ENCODE measurements at places on chromosomes 7 and 10.

- DNase-seq = no peak
These were observed 130.3 kb upstream of the ASAH2 start for GRCh38 chr10:50381642-50382041.

DNA sequence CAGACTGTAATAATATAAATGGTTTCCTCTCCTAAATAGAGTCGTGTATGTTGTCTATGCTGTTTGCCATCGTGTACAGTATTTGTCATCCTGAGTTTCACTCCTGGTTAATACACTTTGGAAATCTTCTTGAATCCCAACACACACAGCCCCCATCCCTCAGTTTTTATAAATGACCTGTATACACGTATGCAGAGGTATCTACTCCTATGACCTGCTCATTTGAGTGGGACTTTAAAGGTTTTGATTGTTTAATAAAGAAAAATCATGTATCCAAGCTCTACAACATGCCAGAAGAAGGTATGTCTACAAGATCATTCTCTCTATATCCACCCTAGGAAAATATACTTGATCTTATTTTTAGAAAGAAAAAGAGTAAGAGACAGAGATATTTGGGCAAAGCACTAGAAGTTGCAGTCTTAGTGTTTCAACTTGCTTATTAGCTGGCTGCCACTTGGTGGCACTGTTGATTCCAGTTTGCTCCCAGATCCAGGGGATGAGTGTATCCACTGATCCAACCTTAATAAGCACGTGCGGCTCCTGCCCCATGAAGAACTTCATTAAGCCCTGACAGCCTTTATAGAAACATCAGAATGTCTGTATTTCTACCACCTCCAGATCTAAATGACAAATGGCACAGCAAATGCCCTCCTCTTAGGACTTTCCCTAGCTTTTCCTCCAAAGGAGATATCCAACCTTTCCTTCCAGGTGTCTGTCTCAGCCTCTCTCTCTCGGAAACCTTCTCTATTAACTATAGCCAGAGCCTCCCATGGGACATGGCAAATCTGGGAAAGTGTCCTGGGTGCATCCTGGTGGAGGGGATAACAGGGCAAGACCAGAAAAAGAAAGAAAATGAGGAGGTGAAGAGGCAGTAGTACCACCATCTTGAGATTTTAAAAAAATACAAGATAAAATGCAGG is 181.6 kb upstream of the NEBL start:
- no peak for DNase-seq

DNA sequence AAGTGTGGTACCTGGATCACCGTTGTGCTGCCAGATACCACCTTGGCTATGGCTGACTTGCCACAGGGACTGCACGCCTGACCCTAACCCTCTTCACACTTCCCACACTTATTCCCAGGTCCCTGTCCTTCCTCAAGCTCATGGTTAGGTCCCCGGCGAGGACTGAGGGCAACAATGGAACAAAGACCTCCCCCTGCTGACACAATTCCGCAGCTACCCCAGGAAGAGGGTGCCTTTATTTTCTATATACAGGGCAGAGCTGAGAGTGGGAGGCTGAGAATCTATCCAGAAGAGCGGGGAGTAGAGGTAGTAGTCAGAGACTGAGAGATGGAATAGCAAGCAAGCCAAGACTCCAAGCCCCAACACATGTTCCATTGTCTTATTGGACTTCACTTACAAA is 118.1 kb upstream of the SEM1 start:
- no peak for DNase-seq

GRCh38 chr7:101179713-101180112 is 380 bp downstream of the NAT16 start:
- no peak for DNase-seq

GRCh38 chr7:3911685-3912084 is 610.6 kb downstream of the SDK1 start:
- DNase-seq = no peak

GRCh38 chr10:109379186-109379585 is 544.1 kb downstream of the XPNPEP1 start:
- no peak for DNase-seq

- DNase-seq = no peak
These were observed 12.0 kb upstream of the CNPY1 start for GRCh38 chr7:155558351-155558750.

GRCh38 chr10:20616056-20616671 is 280.9 kb downstream of the NEBL start:
- DNase-seq = no peak

GRCh38 chr7:4655311-4655710 is 26.8 kb upstream of the FOXK1 start:
- no peak for DNase-seq

GRCh38 chr7:82467020-82467419 is 23.4 kb upstream of the CACNA2D1 start:
- DNase-seq = no peak

GRCh38 chr7:139807009-139807408 is 22.1 kb upstream of the TBXAS1 start:
- DNase-seq = no peak

GRCh38 chr10:94524146-94524545 is 21.4 kb upstream of the HELLS start:
- DNase-seq = no peak

DNA sequence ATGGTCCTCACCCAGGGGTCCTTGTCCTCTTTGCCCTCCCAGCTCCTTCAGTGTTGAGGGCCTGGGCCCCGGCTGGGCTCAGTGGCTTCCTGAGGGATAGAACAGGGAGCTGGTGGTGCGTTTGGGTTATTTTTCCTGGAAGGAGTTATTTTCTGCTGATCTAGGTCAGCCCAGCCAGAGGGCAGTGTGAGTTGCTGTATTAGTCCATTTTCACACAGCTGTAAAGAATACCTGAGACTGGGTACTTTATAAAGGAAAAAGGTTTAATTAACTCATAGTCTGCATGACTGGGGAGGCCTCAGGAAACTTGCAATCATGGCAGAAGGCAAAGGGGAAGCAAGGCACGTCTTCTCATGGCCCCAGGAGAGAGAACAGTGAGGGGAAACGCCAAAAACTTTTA is 122.4 kb upstream of the PCBD1 start:
- no peak for DNase-seq

GRCh38 chr7:157003756-157004520 is 6.5 kb downstream of the MNX1 start:
- DNase-seq = no peak

DNA sequence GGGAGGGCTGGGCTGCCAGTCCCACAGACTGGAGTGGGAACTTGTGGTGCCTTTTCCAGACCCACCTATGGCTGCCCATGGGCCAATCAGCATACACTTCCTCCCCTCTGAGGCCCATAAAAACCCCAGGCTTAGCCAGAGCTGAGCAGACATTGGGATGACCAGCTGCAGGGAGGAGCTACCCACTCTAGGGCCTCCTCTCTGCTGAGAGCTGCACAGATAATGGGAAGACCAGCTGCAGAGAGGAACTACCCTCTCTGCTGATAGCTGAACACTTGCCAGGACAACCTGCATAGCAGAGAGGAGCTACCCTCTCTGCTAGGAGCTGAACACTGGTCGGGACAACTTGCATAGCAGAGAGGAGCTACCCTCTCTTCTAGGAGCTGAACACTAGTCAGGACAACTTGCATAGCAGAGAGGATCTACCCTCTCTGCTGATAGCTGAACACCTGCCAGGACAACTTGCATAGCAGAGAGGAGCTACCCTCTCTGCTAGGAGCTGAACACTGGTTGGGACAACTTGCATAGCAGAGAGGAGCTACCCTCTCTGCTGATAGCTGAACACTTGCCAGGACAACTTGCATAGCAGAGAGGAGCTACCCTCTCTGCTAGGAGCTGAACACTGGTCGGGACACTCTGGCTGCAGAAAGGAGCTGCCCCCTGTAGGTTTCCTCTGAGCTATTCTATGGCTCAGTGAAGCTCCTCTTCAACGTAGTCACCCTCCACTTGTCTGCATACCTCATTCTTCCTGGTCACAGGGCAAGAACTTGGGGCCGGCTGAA is 88.3 kb upstream of the CACUL1 start:
- DNase-seq = no peak

- DNase-seq = no peak
These were observed 107.3 kb upstream of the FAM171A1 start for GRCh38 chr10:15478429-15478828.

DNA sequence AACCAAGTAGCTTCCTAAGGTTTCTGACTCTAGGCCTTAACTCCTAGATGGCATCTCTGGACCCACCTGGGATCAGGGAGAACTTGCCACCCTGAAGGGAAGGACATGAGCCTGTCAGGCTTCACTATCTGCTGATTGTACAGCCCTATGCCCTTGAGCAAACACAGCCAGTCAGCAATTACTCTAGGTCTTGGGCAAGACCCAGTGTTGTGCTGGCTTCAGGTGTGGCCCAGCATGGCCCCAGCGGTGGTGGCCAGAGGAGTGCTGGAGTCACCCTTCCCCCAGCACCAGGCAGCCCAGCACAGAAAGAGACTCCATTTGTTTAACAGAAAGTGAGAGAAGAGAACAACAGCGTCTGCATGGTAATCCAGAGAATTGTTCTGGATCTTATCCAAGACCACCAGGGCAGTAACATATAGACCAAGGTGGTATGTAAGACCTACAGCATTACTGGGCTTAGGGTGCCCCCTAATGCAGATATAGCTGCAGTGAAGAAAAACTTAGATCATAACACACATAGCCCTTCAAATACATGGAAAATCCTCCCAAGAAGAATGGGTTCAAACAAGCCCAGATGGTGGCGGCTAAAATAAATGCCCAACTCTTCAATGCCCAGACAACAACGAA is 207.7 kb downstream of the MAGI2 start:
- no peak for DNase-seq

DNA sequence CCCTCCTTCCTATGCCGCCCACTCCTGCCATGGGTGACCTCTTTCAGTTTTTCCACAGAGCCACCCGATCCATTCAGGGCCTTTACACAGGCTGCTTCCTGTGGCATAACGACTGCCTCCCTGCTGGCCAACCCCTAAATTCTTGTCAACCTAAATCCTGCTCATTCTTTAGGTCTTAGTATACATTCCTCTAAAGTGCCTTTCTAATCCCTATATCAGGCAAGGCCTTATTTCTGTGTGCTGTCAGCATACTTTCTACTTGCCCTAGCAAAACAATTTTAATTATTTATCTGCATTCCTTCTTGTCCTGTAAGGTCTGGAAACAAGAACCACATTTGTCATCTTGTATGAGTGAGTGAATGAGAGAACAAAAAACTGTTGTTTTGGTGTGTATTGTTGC is 132.4 kb downstream of the DNAH11 start:
- DNase-seq = no peak

DNA sequence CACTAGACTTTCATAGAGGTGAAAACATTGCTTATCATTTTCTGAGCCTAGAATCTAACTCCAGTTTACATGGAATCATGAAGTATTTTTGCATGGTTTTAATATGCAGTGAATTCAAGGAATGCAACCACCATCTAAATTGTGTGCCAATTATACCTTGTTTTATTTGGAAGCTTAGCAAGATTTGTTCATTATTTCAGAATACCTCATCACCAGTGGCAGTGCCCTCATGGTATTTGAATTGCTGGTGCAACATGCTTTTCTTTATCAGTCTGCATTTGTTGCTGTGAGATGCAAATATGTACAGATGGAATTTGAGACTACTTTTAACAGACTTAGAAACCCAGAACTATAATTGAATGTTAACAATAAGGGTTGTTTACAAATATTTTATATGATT is 18.7 kb upstream of the ZNF800 start:
- no peak for DNase-seq

DNA sequence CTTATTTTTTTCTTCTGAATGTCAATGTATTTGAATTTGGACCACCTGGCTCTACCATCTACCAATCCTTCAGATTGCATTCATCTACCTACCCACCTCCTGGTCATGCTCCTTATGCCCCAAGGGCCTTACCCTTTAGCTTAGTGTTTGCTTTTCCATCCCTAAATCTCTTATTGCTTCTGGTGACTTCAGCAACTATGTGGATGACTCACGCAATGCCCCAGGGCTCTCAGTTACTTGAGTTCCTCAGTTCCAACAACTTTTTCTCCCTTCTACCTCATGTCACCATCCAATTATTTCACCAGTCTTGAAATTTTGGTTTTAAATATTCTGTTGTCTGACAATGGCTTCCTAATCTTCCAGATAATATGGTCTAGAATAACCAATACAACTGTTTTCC is 118.9 kb downstream of the CFAP58 start:
- DNase-seq = no peak

GRCh38 chr7:80588591-80588990 is 49.9 kb upstream of the CD36 start:
- no peak for DNase-seq

DNA sequence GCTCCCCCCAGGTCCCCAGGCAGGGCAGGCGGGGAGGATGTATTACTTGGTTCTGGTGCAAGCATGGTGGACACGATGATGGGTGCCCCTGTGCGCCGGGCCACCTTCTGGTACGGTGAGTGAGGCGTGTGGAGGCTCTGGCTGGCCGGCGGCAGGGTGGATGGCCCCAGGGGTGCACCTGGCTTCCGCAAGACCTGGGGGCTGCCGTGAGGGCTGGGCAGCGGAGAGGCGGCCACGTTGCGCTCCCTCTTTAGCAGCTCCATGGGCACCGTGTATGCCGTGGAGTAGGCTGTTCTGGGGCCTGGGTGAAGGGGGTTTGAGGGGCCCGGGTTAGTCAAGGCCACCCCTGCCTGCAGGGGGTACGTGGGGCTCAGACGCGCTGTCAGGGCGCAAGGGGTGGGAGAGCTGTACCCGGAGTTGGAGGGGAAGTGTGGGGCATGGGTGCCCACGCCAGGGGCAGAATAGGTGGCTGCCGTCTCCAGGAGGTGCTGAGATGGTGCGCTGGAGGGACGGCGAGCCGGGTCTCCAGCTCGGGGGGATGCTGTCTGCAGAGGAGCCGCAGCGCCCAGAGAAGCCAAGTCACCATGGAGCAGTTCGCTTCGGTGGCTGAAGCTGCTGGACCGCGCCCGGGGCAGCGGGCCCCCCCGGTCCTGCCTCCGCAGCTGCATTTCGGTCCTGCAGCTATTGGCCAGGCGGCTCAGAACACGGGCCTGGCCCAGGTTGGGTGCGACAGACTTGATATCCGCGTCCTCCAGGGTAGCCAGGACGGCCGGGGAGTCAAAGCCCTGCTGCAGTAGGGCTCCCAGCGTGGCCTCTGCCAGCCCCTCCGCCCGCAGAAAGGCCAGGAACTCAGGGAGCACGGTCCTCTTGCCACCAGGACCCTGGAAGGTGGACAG is 84.4 kb downstream of the ZRANB1 start:
- DNase-seq = no peak

DNA sequence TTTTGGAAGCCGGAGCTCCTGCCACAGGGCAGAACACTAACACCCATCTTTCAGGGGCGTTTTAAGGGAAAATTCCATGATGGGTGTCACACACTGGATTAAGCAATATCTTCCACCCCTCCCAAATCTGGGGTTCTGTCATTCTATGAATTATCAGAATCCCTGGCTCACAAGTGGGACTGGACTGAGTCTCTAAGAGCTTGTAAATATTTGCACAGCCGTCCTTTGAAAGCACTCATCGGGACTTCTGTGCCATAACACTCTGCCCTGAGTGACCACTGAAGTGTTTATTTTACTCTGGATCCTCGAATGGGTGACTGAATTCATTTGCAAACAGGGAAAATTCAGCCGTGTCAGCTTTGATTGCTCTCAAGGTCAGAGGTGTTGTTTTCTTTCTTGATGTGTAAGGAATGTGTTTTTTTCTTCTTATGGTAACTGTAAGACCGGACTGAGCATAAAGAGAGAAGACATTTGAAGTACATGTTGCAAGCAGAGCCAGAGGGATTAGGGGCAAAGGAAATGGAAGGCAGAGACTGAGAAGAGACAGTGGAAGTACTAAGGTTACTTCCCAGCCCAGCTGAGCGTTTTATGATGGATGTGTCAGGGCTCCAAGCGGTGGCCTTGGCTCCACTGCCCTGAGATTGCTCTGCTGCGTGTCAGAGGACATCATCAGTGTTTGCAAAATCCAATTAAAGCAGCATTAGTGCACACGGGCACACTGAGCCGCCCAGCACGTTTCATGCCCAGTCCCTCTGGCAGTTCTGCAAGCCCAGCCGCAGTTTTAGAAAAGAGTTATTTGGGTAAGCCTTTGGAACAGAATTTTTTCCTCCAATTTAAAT is 17.7 kb upstream of the GTPBP4 start:
- DNase-seq = no peak
